ENCODE measurements at places on chromosomes 12 and 14.

DNA sequence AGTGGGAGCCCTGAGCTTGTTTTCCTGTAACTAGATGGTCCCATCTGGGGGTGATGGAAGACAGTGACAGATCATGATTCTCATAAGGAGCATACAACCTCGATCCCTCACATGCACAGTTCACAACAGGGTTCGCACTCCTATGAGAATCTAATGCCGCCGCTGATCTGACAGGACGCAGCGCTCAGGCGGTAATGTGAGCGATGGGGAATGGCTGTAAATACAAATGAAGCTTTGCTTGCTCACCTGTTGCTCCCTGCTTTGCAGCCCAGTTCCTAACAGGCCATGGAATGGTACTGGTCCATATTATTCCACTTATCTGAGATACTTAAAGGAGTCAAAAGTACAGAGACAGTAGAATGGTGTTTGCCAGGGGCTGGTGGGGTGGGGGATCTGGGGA, 9.9 kb upstream of the CEP83 start:
- no peak for DNase-seq

DNA sequence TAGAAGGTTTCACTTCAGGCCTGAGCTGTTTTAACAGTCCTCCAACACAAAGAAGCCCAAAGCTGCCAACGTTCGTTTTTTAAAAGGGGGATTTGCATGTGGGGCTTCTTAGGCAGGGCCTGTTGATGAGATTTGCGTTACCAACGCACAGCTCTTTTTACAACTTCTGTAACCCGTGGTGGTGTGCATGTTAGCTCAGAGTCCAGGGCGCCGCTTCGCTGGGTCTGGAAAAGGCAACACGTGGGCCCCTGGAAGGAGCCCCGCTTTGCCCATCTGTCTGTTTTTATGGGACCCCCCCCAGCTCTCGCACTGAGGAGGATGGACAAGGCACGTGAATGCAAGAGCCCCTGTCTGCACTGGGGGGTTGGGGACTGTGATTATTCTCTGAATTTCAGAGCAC, 84.0 kb downstream of the ESR2 start:
- no peak for DNase-seq

DNA sequence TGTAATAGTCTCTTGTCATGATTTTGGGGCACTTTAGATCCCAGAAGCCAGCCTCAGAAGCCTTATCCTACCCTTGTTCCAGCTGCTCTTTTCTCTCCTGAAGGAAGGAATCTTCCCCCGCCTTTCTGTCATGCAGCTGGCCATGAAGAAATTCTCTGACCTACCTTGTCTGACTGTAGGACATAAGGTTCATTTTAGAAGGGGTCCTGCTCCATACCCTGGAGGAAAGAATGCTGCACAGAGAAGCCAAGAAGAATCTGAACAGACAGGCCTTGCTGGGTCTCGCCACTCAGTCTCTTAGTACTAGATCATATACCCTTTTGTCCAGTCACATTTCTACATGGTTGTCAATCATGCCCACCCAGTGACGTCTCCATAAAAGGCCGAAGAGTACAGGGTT, 6.2 kb upstream of the TMCC3 start:
- no peak for DNase-seq

DNA sequence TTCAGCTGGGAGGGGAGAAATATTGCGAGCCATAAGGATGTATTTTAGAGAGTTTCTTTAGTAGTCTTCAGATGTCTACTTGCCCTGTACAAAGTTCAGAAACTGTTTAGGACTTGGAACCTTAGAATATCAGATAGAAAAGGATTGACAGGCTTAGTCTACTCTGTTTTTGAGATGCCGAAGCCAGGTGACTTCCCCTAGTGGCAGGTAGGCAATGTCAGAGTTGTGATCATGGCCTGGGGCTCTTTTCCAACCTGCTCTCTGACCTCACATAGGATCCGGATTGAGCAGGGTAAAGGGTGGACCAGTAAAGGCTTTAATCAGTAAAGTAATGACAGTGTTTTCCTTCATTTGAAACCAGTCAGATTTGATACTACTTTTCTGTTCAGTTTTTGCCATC, 59.6 kb downstream of the PRKCH start:
- DNase-seq: no peak

DNA sequence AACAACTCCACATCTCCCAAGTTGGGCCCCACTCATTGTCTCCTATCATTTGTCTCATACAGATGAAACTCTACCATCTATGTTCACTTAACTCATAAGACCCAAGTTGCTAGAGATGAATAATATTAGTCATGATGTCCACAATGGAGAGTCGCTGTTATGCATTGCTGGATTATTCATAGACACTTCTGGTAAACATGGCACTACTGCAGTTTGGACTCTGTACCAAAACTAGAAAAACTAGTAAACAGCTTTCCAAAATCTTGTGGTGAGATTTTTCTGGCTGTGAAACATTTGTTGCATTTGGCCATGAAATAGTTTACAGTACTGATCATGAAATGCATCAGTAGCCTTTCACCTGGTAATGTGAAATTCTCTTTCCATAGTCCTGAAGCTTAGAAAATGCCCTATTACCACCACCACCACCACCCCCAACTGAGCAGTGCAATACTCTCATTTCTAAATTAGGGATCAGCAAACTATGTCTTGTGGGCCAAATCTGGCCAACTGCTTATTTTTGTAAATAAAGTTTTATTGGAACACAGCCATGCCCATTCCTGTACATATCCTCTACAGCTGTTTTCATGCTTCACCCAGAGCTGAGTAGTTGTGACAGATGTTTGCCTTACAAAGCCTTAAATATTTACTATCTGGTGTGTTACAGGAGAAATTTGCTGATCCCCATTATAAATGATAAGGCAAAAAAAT, 236.5 kb downstream of the DPF3 start:
- DNase-seq: no peak

DNA sequence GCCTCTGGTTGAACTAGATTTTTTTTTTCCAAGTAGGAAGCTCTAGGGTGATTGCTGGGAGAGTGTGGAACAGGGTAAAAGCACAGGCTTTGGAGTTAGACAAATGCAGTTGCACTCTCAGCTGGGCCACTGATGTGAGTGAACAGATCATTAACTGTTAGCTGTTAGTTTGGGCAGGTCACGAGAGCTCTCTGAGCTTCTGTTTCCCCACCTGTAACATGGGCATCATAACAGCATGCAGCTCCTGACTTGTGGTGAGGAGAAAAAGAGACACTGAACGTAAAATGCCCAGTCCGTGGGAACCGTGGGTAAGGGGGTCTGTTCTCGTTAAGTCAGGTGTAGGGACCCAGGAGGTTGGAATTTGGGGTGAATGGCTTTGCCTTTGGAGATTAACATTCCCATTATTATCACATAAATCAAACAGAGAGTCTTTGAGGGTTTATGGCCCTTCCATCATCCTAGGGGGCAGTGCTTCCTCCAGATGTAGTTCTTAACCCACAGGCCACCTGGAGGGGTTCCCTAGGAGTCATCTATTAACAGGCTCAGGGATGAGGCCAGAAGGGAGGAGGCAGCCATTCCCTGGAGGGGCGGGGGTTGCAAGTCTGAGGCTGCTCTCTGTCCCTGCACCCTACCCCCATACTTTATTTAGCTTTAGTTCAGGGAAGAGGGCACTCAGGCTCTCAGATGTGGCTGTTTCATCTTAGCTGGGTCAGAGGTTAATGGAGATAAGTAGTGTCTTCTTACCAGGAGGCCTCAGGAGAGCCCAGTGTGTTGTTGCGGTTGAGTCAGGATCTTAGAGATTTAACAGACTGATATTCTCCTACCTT, 135.2 kb downstream of the DACT1 start:
- DNase-seq: no peak

GRCh38 chr14:39383026-39383660, 49.1 kb downstream of the FBXO33 start:
- no peak for DNase-seq
